ENCODE measurements at places on chromosomes 6 and 20.
A peak's percentile ranks its signal among the peaks of the same experiment; 100 is the strongest.

- DNase-seq: no peak
Observed at GRCh38 chr6:163661272-163661671, 246.8 kb downstream of the QKI start.

- no peak for DNase-seq
Observed at GRCh38 chr6:128032042-128032441, 131.2 kb upstream of the THEMIS start.

- DNase-seq: no peak
Observed at GRCh38 chr20:33575282-33575681, 85.4 kb downstream of the CBFA2T2 start.

DNA sequence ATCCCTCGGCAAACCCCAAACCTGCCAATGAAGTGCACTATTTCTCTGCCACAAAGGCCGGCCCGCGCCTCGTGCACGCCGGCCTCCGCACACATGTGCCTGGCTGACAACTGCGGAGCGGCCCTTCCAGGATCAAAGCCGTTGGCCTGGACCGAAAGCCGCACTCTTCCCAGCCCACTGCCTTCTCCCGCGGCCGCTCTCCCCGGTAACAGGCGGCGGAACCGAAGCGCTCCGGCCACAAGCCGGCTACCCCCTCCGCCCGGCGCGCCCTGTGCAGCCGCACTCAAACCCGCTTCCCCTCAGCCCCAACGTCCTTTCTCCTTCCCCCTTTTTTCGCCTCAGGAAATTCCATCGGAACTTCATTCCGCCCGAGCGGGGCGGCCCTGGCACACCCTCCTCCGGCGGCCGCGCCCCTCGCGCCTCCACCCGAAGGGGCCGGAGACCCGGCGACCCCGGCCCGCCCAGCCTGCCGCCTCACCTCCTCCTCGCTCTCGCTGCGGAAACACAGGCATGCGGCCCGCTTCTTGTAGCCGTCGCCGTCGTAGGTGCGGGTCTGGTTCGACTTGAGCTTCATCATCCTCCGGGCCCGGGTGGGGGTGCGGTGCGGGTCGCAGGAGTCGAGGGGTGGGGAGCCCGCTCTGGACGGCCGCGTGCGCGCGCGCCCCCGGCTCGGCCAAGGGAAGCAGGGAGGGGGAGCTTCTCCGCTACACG, 528 bp downstream of the NUDT3 start:
- DNase-seq: peak; percentile 64

DNA sequence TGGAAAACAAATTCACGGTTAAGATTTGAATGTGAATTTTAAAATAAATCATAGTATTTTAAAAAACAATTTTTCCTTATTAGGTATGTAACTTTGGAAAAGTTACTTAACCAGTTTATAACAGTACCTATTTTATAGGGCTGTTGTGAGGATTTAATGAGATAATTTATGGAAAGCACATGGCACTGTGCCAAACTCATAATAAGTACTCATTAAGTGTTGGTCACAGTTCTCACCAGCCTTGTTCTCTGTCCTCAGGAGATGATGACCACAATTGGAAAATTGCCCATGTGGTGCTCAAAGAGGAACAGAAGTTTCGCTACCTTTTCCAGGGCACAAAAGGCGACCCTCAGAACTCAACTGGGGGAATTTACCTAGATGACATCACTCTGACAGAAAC, 39.6 kb downstream of the MEP1A start:
- no peak for DNase-seq

- DNase-seq: no peak
Observed at GRCh38 chr6:149033454-149033853, 284.1 kb upstream of the TAB2 start.

DNA sequence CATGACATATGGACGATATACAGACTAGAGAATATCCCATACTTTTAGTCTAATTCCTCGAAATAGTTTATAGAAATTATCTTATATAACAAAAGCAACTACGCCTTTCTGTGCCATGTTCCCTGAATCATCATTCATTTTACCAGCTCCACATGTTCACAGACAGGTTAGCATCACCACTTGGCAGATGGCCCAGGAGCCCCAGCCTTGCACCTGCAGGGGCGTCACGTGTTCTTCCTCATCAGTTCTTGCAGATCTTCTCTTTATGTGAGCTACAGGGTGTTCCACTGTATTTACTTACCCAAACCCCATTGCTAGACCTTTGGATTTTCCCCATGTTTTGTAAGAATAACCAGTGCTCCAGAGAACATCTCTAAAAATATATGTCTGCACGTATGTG, 12.6 kb upstream of the BNIP5 start:
- peak; percentile 75 for DNase-seq

GRCh38 chr20:51923633-51924032, 121.3 kb upstream of the SALL4 start:
- no peak for DNase-seq

GRCh38 chr20:21661488-21662055, 43.9 kb upstream of the PAX1 start:
- no peak for DNase-seq

- no peak for DNase-seq
Observed at GRCh38 chr6:35609588-35609987, 79.1 kb downstream of the FKBP5 start.

DNA sequence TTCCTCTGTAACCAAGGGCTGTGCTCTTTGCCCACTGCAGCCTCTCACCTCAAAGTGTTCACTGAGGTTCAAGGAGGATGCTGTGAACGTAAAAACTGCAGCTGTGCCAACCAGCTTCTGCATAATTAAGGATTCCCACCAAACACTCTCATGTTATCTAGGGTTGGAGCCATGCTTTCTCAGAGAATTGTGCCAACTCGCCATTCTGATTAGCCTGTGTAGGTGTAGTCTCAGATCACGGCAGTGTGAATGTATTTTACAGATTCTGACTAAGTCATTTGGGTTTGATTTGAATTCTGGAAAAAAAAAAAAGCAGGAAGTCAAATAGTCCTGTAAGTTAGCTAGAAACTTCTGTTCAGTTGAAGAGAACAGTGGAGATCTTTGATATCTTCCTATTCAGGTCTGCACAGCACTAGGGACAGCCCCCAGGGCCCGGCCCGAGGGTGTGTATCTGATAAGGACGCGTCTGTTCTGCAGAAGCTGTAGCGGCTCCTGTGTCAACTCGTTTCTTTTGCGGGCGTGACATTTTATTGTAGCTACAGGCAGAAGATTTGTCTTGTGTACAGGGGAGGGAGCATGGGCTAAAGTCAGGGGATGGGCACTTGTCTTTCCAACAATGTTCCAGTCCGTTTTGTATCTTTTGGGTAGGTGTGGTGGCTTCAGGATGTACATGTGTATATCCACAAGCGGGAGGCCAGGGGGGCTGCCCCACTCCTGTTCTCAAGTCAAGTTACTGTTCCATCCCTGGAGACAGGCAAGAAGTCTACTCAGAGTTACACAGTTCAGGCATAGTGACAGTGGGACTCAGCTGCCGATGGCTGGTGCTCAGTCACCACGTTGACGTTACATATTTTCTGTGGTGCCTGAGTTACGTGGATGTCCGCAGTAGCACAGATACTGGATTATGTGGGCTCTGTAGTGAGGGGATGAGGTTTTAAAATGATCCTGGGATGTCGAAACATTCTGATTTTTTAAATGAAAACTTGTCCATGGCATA, 12.4 kb downstream of the IRF4 start:
- no peak for DNase-seq

- no peak for DNase-seq
Observed at GRCh38 chr6:115319823-115320222, 740.9 kb downstream of the FRK start.

- DNase-seq: no peak
Observed at GRCh38 chr6:89834884-89835792, 5.5 kb downstream of the CASP8AP2 start.

GRCh38 chr6:34230653-34231371, 5.9 kb upstream of the HMGA1 start:
- DNase-seq: no peak

DNA sequence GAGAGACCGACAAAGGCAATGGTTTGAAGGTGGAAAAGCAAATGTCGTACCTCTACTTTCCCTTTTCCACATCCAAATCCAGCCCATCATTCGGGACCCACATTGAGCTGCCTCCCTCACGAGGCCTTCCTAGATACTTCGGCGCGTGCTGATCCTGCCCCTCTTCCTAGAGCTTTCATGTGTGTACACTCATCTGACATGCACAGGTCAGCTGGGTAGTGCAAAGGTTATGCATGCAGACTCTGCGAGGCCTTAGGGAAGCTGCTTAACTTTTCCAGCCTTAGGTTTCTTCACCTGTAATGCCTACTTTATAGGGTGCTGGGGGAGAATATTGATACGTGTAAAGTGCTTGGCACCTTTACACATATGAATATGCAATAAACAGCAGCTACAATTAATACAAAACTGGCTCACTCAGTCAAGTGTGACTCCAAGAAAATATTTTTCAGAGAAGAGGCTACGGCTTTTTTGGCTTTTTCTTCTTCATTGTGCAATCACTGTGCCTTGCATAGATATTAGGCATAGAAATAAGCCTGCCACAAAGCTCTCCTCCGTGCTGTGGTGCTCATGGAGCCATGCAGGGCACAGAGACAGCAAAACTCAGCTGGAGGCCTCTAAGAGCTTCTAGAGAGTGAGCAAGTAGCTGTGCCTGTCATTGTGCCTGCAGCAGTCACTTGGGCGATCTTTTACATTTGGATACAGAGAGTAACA, 3.6 kb upstream of the MANBAL start:
- no peak for DNase-seq

DNA sequence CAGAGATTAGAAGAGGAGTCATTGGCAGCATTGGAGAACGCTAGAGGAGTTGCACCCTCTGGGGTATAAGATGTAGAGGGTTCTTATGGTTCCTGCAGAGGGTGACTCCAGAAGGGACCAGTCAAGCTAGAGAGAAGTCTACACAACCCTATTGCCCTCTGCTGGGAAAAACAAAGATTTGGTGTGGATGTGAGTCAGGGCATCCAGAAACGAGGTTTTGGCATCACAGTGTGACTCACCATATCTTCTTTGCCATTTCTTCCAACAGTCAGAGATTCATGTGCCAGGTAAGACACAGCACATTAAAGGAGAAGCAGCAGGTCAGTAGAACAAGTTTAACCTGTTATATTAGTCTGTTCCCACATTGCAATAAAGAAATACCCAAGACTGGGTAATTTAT, 598.8 kb downstream of the MAFB start:
- DNase-seq: no peak

GRCh38 chr6:91486200-91486599, 899.3 kb upstream of the MAP3K7 start:
- no peak for DNase-seq

- DNase-seq: no peak
Observed at GRCh38 chr6:43897571-43898302, 127.7 kb downstream of the VEGFA start.

GRCh38 chr6:37139230-37139962, 30.6 kb upstream of the PIM1 start:
- DNase-seq: no peak

- no peak for DNase-seq
Observed at GRCh38 chr20:4045082-4045481, 29.7 kb upstream of the RNF24 start.

DNA sequence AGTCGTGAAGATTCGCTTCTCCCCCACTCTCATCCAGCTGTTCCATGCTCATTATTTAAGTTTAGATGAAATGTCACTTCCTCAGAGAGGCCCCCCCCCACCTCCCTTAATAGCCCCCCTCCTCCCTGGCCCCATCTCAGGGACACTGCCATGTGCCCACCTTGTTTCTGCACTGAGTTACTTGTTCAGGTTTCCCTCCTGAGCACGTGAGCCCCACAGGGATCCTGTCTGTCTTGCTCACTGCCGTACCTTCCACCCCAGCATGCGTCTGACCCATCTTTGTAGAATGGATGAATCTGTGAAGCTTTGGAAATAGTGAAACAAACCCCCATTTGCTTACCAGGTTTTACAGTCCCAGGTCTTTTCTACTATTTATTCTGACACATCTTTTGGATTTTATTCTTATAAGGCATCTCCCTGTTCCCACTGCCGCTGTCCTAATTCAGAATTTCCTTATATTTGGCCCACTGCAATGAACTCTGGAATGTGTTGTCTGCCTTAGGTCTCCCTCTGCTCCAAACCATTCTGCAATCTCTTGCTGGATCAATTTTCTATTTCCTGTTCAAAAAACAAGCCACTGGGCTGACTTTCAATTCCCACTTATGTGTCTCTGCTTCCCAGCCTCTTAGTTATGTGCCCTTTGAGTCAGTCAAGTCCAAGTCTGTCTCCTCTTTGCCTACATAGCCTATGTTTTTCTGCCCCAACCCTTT, 136.5 kb upstream of the ECI2 start:
- DNase-seq: no peak

- no peak for DNase-seq
Observed at GRCh38 chr6:43707767-43708166, 20.2 kb upstream of the MRPS18A start.

GRCh38 chr20:46073024-46073423, 16.7 kb downstream of the NCOA5 start:
- DNase-seq: no peak

- no peak for DNase-seq
Observed at GRCh38 chr6:73577676-73578075, 56.8 kb upstream of the EEF1A1 start.

DNA sequence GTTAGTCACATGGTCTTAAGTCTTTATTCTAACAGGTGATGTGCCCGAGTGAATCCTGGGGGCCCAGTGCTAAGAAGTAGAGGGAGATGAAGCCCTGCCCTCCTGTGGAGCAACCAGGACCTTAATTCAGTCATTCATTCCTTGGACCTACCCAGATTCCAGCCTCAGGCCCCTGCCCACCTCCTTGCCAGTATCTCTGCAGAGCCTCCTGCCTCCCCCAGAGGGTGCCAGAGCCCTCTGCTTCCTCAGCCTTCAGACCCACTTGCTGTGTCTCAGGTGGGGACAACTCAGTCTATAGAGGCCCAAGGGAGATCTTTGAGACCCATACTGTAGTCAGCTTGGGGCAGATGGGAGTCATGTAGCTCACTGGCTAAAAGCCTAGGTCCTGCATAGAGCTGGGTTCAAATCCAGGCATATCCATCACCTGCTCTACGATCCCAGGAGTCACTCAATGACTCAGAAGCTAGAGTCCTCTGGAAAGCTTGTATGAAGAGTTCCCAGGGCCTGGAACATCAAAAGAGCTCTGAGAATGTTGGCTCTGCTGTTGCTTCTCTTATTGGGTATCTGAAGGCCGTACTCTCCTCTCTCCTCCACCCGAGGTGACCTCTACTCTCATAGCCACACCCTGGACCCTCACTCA, 3.9 kb upstream of the SIGLEC1 start:
- DNase-seq: no peak

DNA sequence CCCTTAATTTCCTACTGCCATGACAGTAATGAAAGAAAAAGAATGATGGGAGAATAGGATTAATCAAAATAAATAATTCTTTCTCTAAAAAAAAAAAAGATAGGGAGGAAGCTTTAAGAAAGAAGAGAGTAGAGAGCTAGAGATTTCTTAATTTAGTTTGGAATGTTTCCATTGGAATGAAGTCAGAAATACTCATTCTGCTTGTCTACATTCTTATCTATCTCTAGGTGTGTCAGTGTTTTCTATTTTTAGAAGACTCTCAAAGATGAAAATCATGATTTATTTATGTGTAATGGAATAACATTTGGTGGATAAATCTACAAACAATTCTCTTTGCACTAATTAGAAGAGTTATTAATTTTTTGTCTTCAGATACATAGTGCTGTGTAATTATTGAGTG, 38.0 kb upstream of the HIVEP1 start:
- DNase-seq: no peak
